ENCODE measurements at places on chromosomes 12 and 14.

GRCh38 chr14:99282261-99283050, 10.5 kb upstream of the BCL11B start:
- no peak for DNase-seq

DNA sequence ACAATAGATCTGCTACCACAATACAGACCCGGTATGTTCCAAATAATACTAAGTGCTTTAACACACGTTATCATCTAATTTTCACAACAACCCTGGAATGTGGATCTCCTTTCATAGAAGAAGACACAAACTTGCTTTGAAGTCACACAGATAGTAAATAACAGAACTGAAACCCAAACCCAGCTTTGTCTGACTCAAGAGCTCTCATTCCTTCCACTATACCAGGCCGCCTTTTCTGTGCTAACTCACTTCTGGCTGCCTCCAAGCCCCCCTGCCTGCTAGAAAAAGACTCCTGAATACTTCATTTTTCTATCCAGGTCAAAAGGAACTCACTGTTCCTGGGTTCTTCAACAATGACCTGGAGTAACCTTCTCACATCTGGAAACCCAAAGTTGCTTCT, 37.8 kb downstream of the PRPF40B start:
- DNase-seq = no peak

- no peak for DNase-seq
Observed at GRCh38 chr12:122182887-122183587, at the start of gene LRRC43. LRRC43 (plus strand) TSS chr12:122183123; CDS start chr12:122183145, 22 bp downstream.

DNA sequence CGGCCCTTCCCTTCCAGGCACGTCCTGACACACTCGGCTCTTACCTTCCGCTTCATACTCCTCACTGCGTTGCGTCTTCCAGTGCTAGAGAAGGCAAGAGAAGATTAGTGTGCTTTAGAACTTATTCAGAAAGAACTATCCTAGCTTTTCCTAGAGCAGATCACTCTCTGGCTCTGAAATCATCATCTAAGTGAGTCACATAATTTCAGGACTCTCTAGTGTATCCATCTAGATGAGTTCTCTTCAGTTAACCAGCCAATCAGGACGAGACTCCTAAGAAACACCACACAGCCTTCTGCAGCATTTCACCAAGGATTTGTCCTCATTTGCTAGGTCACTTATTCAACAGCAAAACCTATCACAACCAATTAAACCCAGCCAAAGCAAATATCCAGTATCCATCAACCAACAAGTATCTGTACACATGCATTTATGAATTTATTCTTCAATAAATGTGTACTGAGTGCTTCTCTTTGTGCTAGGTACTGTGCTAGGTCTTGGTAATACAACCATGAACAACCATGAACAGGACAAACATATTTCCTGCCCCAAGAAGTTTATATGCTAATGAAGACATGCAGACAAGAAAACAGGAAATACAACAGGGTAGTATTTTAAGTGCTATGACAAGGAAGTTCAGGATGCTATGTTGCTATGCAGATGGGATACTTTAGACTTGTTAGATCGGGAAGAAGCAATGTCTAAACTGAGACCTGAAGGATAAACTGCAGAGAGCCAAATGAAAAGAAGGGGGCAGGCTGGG, 52.1 kb downstream of the NIN start:
- no peak for DNase-seq

- DNase-seq = no peak
Observed at GRCh38 chr12:2323532-2324255, 270.9 kb downstream of the CACNA1C start.

GRCh38 chr12:101166866-101167265, 43.2 kb downstream of the SLC5A8 start:
- no peak for DNase-seq

- no peak for DNase-seq
Observed at GRCh38 chr12:64044191-64044590, 177.9 kb downstream of the KICS2 start.

- DNase-seq = peak; percentile 12
Observed at GRCh38 chr12:29149691-29150281, 708 bp downstream of the FAR2 start.

DNA sequence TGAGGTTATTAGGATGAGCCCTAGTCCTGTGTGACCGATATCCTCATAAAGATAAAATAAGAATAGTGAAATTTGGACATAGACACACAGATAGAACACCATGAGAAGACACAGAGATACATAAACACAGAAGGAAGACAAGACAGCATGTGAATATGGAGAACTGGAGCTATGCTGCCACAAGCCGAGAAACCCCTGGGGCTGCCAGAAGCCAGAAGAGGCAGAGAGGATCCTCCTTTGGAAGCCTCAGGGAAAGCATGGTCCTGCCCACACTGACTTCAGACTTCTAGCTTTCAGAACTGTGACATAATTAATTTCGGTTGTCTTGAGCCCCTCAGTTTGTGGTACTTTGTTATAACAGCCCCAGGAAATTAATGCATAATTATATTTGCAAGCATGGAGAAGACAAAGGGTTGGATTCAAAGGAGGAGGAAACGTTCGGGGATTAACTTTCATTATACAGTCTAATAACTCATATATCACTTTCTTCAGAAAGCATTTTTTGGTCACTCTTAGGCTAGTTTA, 1501.8 kb upstream of the FLRT2 start:
- DNase-seq = no peak

DNA sequence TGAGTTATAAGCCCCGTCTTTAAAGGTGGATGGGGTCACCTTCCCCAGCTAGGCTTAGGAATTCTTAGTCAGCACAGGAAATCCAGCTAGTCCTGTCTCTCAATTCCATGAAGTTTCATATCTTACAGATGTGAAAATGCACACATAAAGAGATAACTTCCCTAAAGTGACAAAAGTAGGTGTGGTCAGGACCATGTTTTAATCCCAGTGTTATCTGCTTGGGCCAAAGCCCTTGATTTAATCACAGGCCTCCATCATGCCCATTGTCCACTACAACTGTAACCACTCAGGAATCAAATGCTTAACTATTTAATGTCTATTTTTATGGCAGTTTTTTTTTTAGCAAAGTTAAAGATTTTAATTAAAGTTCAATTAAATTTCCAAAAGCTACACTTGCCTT, 194.4 kb upstream of the BTG1 start:
- no peak for DNase-seq

- DNase-seq = no peak
Observed at GRCh38 chr12:131093971-131094830, 140.5 kb downstream of the ADGRD1 start.

GRCh38 chr12:132558861-132559623, 51.3 kb downstream of the LRCOL1 start:
- DNase-seq = no peak

DNA sequence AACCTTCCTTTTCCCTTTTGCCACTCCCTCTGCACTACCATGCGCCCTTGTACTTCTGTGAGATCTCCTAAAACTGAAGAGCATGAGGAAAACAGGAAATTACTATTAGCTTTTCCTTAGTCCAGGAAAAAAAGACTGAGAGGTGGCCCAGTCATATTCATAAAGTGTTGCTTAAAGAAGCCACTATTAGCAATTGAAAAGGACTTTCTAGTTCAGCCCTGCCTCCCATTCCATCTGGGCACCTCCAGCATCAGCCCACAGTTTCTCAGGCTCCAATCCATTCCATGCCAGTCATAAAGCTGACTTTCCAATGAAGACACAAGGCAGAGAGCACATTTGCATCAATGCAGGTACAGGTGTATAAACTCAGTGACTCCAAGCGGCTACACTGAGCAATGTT, 19.9 kb upstream of the AMIGO2 start:
- DNase-seq = no peak

DNA sequence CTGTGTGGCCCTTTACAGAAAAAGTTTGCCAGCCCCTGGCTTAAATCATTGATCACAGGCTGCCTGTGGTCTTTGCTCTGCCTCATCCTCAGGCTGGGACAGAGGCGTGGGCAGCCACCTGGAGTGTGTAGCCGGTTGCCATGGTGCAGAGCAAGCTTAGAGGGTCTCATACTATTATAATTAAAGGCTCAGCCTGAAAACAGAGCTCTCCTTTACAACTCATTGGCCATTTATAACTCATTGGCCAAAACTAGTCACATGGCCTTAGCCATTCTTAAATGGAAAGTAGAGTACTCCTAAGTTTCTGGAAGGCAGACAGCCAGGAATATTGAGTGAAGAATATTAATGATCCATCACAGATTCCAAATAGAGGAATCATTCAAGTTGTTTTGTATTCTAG, 3.0 kb downstream of the HSP90B1 start:
- no peak for DNase-seq

GRCh38 chr12:81974762-81975161, 215.6 kb upstream of the PPFIA2 start:
- DNase-seq = no peak

DNA sequence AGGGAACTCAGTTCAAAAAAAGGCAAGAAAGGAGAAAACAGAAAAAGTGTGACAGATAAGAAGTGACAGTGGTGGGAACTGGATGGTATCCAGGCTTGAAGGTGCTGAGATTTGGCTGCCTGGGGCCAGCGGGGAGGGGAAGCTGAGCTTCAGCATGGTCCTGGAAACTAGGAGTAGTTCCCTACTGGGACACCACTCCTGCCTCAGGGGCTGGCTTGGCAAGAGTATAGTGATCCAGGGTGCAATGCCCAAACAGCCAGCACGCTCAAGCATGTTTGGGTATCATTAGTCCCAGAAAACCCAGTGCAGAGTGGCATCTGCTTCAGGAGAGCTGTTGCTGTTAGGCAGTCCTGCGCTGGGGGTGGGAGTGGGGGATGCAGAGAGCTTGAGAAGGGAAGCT, 49.5 kb upstream of the KTN1 start:
- no peak for DNase-seq

DNA sequence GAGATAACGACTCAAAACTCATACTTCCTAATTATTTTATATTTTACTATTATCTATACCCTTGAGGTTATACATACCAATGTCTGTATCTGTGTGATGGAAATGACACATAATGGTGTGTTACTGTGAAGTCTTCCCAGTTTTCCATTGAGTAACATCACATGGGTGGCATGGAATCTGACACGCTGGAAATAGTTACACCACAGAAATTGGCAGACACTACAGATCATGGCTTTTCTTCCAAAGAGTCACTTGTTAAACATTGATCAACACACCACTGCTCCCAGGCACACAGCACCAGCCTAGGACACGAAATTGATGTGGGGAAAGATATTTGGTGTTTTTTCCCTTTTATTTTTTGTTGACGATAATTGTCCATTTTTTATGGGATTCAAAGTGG, 33.0 kb upstream of the VWF start:
- no peak for DNase-seq

DNA sequence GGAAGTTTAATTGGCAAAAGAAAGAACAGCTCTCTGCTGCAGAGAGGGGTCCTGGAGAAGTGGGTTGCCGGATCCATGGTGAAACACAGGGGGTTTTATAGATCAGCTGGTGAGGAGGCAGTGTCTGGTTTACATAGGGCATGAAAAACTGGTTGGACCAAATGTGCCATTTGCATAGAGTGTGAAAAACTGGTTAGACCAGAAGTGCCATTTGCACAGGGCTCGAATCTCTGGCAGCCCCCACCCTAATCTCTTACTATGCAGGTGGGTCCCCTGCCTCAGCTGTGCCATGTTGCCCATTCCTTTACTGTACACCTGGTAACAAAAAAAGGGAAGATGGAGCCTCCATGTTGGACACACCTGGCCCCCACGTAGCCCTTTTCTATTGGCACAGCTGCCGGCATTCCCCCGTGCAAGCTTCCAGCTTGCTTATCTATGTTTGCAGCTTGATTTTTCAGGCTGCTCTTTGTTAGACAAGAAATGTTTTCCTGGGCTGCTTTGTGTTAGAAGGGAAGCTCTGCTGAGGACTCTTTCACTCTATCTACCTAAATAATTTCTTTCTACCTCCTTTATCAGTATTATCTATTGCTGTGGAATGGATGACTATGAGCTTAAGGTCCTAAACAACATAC, 61.1 kb upstream of the TMEM132D start:
- no peak for DNase-seq

DNA sequence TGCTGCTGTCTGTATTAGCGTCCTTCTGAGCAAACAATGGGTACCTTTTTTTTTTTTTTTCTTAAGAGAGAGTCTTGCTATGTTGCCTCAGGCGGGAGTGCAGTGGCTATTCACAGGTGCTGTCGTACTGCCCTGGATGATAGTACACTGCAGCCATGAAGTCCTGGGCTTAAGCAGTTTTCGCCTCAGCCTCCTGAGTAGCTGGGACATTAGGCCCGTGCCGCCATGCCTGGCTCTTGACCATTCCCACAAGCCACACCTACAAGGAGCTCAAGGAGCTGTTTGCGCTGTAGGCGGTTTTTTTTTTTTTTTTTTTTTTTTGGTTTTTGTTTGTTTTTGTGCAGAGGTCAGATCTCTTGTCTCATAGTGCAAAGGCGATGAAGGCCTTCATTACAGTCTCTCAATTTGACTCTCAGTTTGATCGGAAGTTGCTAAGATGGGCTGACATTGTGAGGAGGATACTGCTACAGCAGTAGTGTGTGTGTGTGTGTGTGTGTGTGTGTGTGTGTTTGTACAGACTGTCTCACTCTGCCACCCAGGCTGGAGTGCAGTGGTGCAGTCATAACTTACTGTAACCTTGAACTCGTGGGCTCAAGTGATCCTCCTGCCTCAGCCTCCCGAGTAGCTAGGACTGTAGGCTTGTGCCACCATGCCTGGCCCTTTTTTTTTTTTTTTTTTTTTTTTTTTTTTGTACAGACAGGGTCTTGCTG, 34.2 kb downstream of the TRAF3 start:
- DNase-seq = no peak

DNA sequence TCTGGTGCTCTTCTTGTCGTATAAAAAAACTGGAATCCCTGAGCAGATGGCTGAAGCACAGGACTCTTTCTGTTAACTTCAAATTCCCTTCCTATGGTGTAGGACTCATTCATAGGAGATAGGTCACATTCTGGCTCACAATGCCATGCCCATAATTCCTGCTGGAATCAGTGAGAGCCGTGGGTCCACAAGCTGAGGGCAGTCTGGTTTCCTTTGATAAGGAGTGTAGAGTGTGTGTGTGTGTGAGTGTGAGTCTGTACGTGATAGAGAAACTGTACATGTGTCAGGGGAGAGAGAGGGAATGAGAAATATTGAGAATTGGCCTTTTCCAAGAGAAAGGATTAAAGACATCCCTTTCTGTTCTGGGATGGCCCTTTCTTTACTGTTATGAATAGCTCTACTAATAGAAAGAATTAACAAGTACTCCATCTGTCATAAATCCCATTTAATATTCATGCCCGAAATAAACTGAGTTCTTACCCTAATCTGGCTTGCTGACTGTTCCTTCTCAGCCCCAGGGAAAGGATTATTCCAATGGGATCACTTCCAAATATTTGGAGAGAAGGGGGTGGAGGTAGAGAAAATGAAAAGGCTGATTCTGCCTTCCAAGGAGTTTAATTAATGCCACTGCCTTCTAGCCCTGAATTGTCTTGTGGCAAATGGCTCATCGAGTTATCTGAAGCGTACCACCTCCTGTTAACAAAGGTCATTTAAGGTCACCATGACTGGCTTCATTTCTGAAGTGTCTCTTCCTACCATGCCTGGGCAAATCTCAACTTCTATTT, 79.0 kb downstream of the TMX1 start:
- no peak for DNase-seq

- no peak for DNase-seq
Observed at GRCh38 chr12:49953151-49953550, 2.6 kb downstream of the AQP2 start.

GRCh38 chr12:1170411-1170810, 179.4 kb downstream of the ERC1 start:
- no peak for DNase-seq

Measured in activated CD8-positive, alpha-beta memory T cell treated with anti-CD3 and anti-CD28 coated beads for 48 hours (primary cell).